Transverse colon (tissue), 4 donors: ENCODE measurements at places on chromosomes 13 and 19. TPM values are rescaled to one million over a fixed set of nuclear protein-coding genes. Genes with fewer than 3 reads are reported as not detected.

GRCh38 chr19:10998045-10998533, 37.3 kb downstream of the SMARCA4 start:
- no peaks in the 10 kb centered on the region for H3K27me3 ChIP-seq
- H3K4me3 ChIP-seq, result no peak overlapping the region
- H3K4me1 ChIP-seq, result no peaks in the 10 kb centered on the region
- DNase-seq, result peak; percentile 48

- H3K4me3 ChIP-seq, result no peak overlapping the region
- H3K36me3 ChIP-seq, result no peaks in the 10 kb centered on the region
- H3K27me3 ChIP-seq, result no peaks in the 10 kb centered on the region
- no peak for DNase-seq
Measured at GRCh38 chr13:23408026-23408425, 25.5 kb downstream of the SACS start.

Gene C1QTNF9B
- total RNA-seq, result not detected

- no peak overlapping the region for H3K4me3 ChIP-seq
- no peaks in the 10 kb centered on the region for H3K36me3 ChIP-seq
- H3K27ac ChIP-seq, result no peak overlapping the region
Measured at GRCh38 chr13:111909971-111910671, 156.8 kb upstream of the SOX1 start.

GRCh38 chr19:29293736-29294342, 80.9 kb upstream of the UQCRFS1 start:
- no peaks in the 10 kb centered on the region for H3K27me3 ChIP-seq
- DNase-seq, result no peak
- no peak overlapping the region for H3K4me3 ChIP-seq
- no peaks in the 10 kb centered on the region for H3K36me3 ChIP-seq

Gene RFPL4AL1
- not detected for total RNA-seq

Gene SLC10A2
- not detected for total RNA-seq

GRCh38 chr13:36998624-36999041, 507 bp downstream of the ALG5 start:
- peak overlapping the region; percentile 91 for H3K4me3 ChIP-seq
- peak overlapping the region; percentile 95 for H3K27ac ChIP-seq
- DNase-seq, result peak; percentile 11
- peaks cover 11% of the 10 kb centered on the region for H3K36me3 ChIP-seq
- H3K4me1 ChIP-seq, result peaks cover 20% of the 10 kb centered on the region

- no peaks in the 10 kb centered on the region for H3K36me3 ChIP-seq
- H3K4me1 ChIP-seq, result no peaks in the 10 kb centered on the region
- H3K27me3 ChIP-seq, result no peaks in the 10 kb centered on the region
- DNase-seq, result no peak
Measured at GRCh38 chr13:86282442-86282841, 483.2 kb upstream of the SLITRK6 start.

DNA sequence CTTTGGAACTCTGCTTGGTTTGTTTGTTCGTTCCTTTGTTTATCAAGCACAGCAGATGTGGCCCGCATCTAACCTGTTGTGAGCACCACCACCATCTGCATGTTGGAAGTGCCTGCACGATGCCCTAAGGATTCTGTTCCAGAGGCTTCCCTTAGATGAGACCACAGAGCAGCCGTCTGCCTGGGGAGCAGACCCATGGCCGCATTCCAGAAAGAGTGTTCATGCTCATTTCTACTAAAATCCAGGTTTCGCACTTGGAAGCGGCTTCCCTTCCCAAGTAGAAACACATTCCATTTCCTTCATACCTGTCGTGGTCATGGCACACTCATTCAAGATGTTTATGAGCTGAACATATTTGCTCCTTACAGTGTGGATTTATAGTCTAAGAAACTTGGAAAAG, 27.2 kb downstream of the COL4A2 start:
- H3K4me1 ChIP-seq, result peaks cover 16% of the 10 kb centered on the region
- no peak overlapping the region for H3K4me3 ChIP-seq
- no peaks in the 10 kb centered on the region for H3K36me3 ChIP-seq

GRCh38 chr19:5147074-5147977, 178.4 kb downstream of the KDM4B start:
- H3K27ac ChIP-seq, result no peak overlapping the region
- H3K36me3 ChIP-seq, result no peaks in the 10 kb centered on the region
- H3K4me3 ChIP-seq, result no peak overlapping the region
- H3K4me1 ChIP-seq, result no peaks in the 10 kb centered on the region
- H3K27me3 ChIP-seq, result no peaks in the 10 kb centered on the region
- no peak for DNase-seq

DNA sequence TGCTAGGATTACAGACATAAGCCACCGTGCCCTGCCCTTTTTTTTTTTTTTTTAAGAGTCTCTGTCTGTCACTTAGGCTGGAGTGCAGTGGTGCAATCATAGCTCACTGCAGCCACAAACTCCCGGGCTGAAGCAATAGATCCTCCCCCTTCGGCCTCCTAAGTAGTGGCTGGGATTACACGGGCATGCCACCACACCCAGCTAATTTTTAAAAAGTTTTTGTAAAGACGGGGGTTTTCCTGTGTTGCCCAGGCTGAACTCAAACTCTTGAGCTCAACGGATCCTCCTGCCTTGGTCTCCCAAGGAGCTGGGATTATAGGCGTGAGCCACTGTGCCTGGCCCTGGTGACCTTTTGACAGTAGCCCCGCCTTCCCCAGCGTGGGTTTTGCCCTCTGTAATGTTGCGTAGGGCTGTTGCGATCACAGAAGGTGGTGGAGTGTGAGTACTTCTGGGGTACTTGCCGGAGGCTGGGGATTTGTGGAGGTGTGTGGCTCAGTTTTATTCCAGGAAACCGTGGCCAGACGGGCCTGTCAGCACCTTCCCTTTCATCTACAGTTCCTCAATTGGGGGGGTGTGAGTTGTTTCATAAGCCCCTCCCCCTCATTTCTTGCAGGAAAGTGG, 11.6 kb upstream of the RETN start:
- DNase-seq, result no peak
- H3K36me3 ChIP-seq, result no peaks in the 10 kb centered on the region
- H3K4me3 ChIP-seq, result no peak overlapping the region
- no peaks in the 10 kb centered on the region for H3K27me3 ChIP-seq
- no peak overlapping the region for H3K27ac ChIP-seq
- peaks cover 7% of the 10 kb centered on the region for H3K4me1 ChIP-seq

- H3K36me3 ChIP-seq, result no peaks in the 10 kb centered on the region
- peaks cover 14% of the 10 kb centered on the region for H3K27me3 ChIP-seq
- no peak for DNase-seq
- H3K4me1 ChIP-seq, result peaks cover 5% of the 10 kb centered on the region
- no peak within 1 kb of the TSS for H3K27ac ChIP-seq
Measured at GRCh38 chr19:4304538-4305256, at the start of gene FSD1. FSD1 (plus strand) TSS chr19:4304598; CDS start chr19:4304747, 149 bp downstream.

DNA sequence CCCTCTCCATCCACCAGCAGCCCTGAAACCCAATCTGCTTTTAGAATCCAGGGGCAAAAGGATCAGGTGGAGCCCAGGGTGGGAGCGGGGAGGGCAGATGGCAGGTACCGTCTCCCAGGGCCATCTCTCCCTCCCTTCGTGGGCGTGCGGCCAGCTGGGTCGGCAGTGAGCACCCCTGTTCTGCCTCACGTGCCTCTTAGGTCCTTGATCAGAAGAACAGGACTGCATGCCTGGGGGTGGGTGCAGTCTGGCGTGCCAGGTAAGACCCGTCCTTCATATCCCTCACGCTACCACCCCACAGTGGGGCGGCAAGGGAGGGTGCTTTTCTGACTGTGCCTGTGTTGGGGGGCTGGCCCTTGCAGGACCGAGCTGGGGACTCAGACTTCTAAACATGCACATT, 2.0 kb downstream of the SLC8A2 start:
- H3K27me3 ChIP-seq, result peaks cover 64% of the 10 kb centered on the region
- H3K27ac ChIP-seq, result peak overlapping the region; percentile 25
- no peak overlapping the region for H3K4me3 ChIP-seq
- H3K4me1 ChIP-seq, result peaks cover 17% of the 10 kb centered on the region
- no peak for DNase-seq

DNA sequence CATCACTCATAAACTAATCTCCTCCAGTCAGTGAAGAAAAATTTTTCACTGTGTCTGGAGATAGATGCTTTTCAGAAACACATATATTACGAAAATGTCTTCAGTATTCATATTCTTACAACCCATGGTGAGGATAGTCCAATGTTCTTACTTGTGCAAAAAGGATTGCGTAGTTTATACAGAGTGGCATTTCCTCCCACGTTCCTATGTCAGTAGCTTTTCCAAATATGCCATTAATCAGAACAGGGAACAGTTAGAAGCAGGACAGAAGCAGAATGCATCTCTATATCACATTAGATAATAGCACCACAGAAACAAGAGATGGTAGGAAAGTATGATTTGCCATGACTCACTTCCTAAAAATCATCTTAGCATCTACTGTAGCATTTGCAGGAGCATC, 282.9 kb downstream of the SLITRK5 start:
- no peak for DNase-seq
- no peaks in the 10 kb centered on the region for H3K36me3 ChIP-seq
- no peaks in the 10 kb centered on the region for H3K27me3 ChIP-seq
- H3K27ac ChIP-seq, result no peak overlapping the region
- H3K4me1 ChIP-seq, result no peaks in the 10 kb centered on the region
- H3K4me3 ChIP-seq, result no peak overlapping the region

DNA sequence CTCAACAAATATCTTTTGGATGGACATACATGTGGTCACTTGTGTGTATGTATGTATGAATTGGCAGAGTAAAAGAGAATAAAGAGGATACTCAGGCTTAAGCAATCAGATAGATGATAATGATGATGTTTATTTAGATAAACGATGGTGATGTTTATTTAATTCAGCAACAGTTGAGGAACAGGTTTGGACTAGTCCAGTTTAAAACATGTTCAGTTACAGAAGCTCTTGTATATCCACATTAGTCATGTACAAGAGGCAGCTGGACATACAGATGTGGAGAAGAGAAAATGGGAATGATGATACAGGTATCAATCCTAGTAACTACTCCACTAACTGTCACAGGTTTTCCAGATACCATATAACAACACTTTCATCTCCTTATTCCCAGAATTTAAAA, 232.1 kb downstream of the DIAPH3 start:
- no peaks in the 10 kb centered on the region for H3K4me1 ChIP-seq
- H3K36me3 ChIP-seq, result no peaks in the 10 kb centered on the region
- no peak overlapping the region for H3K27ac ChIP-seq
- DNase-seq, result no peak
- no peak overlapping the region for H3K4me3 ChIP-seq

- DNase-seq, result no peak
- H3K27me3 ChIP-seq, result no peaks in the 10 kb centered on the region
- no peaks in the 10 kb centered on the region for H3K36me3 ChIP-seq
Measured at GRCh38 chr13:64078025-64078424, 2662.4 kb upstream of the PCDH20 start.

Gene PTPRH
- total RNA-seq, result 176 TPM

- no peaks in the 10 kb centered on the region for H3K36me3 ChIP-seq
- peaks cover 43% of the 10 kb centered on the region for H3K4me1 ChIP-seq
- peak; percentile 38 for DNase-seq
- peak overlapping the region; percentile 82 for H3K27ac ChIP-seq
- H3K4me3 ChIP-seq, result no peak overlapping the region
Measured at GRCh38 chr19:3189702-3190469, 4.2 kb downstream of the NCLN start.

- no peak overlapping the region for H3K27ac ChIP-seq
- peaks cover 22% of the 10 kb centered on the region for H3K4me1 ChIP-seq
- no peaks in the 10 kb centered on the region for H3K27me3 ChIP-seq
- H3K36me3 ChIP-seq, result no peaks in the 10 kb centered on the region
Measured at GRCh38 chr13:99617474-99618255, 116.4 kb downstream of the TM9SF2 start.

DNA sequence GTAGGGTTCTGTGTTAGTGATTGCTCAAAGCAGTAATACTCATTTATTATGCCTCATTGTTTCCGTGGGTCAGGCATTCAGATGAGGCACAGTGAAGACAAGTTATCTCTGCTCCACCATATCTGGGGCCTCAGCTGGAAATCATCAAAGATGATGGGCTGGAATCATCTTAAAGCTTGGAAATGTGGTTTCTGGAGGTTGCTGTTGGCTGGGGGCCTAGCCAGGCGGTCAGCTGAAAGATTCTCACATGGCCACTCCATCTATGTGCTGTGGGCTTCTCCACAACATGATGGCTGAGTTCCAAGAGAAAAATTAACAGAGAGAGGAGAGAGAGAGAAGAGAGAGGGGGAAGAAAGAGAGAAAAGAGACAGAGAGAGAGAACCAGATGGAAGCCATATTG, 75.5 kb downstream of the OLFM4 start:
- H3K27me3 ChIP-seq, result no peaks in the 10 kb centered on the region
- DNase-seq, result no peak
- H3K27ac ChIP-seq, result no peak overlapping the region
- H3K4me1 ChIP-seq, result no peaks in the 10 kb centered on the region
- H3K4me3 ChIP-seq, result no peak overlapping the region

- no peaks in the 10 kb centered on the region for H3K36me3 ChIP-seq
- H3K4me1 ChIP-seq, result no peaks in the 10 kb centered on the region
- H3K4me3 ChIP-seq, result no peak overlapping the region
- DNase-seq, result no peak
Measured at GRCh38 chr13:45082964-45083363, 37.3 kb upstream of the GTF2F2 start.

GRCh38 chr13:108711386-108711785, 82.0 kb downstream of the MYO16 start:
- no peak overlapping the region for H3K27ac ChIP-seq
- H3K36me3 ChIP-seq, result no peaks in the 10 kb centered on the region
- no peaks in the 10 kb centered on the region for H3K27me3 ChIP-seq
- H3K4me3 ChIP-seq, result no peak overlapping the region
- no peak for DNase-seq

DNA sequence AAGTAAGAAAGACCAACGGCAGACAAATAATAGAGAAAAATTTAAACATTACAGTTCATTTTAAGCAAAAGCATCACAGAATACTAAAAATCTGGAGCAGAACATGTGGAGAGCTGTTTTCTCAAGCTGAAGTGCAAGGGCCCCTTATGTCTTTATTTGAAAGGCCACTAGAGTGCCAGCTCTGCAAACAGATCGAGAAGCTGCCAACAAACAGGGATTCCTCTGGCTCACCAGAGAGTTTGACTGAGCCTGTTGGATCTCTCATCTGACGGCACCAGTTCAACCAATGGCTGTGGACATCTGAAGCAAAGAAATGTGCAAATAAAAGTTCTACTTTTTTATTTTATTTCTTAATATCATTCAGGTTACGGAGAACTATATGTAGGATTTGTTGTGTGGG, 119.7 kb downstream of the COL4A2 start:
- no peaks in the 10 kb centered on the region for H3K36me3 ChIP-seq
- peaks cover 6% of the 10 kb centered on the region for H3K27me3 ChIP-seq
- peaks cover 16% of the 10 kb centered on the region for H3K4me1 ChIP-seq
- no peak overlapping the region for H3K4me3 ChIP-seq

Gene AZU1
- not detected for total RNA-seq
